ENCODE measurements at places on chromosomes 7 and 10.

DNA sequence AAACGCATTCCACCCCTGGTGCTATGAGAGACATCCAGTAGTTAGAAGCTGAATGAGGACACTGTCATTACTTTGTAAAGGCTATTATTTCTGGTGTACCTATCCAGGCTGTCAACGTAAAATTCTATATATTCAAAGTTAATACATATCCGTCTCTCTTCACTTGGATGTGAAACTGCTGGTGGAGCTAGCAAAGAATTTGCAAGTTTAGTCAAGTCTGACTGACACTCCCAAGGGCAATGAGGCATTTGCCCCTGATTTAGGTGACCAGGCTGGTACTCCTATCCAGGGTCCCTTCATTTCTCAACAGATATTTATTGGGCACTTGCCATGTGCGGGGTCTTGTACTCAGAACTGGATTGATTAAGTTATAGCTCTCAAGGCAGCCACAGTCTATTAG, 260.1 kb upstream of the CDC14C start:
- no peak for DNase-seq

GRCh38 chr7:155831807-155832524, 19.7 kb upstream of the SHH start:
- DNase-seq, result no peak

DNA sequence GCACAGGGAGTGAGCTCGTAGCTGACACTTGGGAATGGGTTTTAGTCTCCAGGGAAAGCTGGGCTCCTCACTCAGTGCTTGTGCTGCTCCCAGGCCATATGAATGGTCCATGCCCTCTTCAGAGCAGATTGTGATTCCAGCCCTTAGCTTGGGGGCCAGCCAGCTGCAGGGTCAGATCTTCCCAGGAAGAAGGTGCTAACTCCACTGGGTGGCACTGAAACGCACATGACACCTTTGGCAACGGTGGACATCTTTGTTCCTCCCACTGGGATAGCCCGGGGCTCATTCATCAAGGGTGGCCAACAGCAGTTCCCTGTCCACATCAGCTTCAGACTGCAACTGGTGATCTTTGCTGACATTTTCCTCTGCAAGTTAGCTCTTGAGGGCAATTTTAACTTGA, 129.2 kb downstream of the DYNC2I1 start:
- DNase-seq, result no peak

DNA sequence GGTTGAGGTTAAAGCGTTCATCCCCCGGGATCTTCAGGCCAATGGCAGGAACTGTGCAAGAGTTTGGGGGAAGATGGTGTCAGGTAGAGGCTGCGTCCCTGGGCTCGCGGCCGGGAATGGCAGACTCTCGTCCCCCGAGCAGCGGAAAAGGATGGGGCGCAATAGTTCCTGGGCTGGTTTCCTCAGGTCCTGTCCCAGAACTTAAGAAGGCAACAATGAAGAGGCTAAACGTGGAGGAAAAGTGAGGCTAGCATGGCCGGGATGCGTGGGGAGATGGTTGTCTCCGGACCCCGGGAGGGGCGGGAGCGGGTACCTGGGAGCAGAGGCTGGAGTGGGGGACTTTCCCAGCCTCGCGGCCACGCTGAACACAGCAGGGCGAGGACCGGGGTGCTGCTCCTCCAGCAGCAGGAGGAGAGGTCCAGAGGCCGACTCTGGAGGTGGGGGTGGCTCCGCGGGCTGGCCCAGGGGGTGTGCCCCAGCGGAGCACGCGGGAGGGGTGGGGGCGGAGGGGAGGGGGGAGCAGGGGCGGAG, 882 bp downstream of the IRF5 start:
- DNase-seq, result no peak

DNA sequence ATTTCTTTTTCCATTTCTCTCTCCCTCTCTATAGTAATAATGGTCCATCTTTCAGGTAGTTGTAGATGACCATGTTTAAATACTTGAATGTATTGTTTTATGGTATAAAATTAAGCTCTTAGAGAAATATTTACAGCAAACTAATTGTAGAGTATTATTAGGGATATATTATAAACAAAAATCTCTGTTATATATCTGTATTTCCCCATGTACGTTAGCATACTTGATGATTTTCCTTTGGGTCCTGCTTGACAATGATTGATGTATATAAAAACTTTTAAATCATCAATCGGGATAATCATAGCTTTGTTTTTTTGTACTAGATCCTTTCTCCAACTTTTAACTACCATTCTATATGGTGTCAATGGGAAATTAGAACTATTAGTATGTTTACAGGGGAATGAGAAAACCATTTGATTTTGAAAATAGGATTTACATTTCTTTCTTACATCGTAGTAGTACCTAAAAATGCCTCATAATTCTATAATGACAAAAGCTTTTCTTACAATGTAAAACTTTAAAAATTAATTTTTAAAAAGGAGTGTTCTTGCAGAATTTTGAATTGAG, 117.5 kb upstream of the CDK13 start:
- no peak for DNase-seq

DNA sequence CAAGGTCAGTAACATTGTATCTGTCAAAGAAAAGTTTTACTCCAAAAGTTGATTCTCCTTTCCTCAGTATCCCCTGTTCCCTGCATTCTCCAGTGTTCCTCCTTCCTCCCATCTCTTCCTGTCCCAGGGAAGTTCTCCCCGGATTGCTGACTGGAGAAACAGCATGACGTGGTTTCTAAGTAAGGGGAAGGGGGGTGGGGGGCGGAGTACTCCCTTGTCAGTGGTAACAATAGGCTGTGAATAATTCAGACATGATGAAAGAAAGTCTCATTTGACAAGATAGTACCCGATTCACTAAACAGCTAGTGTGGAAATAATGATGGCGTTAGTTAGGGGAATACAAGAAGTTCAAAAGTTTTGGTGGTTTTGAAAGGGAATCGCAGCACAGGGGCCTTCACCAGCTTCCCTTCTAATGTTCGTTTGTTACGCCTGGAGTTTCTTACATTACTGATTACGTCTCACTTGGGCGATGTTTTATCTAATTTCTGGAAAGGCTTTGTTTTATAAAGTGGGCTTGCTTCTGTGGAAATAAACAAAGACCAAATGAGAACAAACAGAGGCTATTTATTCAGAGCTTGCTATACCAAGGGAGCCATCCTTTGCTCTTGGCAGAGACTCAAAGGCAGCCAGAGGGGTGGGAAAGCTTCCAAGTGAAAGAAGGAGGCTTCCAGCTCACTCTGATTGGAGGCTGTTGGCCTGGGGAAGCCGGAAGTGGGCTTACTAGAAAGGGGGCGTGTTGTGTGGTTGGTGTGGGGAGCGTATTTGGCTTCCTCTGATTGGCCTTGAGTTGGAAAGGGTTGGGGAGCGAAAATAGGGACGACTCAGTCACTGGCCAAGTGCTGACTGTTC, 453.7 kb downstream of the SDK1 start:
- no peak for DNase-seq

DNA sequence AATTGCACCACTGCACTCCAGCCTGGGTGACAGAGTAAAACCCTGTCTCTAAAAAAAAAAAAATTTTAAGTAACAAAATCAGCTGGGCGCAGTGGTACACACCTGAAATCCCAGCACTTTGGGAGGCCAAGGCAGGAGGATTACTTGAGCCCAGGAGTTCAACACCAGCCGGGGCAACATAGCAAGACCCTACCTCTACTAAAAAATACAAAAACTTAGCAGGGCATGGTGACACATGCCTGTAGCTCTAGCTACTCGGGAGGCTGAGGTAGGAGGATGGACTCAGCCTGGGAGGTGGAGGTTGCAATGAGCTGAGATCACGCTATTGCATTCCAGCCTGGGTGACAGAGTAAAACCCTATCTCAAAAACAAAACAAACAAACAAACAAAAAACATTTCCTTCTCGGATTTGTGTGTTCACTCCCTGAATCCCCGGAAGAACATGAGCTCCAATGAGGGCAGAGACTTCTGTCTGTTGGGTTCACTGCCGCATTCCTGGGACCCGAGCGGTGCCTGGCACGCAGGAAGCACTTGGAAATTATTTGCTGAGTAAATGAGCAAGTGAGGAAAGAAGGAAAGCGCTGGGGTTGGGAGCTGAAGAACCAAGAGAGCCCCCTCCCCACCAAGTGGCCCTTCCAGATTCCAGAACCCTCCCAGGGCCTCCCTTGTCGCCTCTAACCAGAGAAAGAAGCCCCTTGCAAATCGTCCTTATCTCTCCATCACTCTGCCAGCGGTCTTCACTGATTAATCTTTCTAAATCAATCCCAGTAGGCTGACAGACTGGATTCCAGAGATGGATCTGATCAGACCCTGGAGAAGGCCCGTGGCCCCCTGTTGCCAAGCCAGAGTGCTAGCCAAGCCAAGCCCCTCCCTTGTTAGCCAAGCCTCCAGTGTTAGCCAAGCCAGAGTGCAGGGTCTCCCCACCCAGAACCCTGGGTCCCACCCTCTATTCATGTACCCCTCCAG, 6.2 kb downstream of the TNRC18 start:
- DNase-seq, result no peak

- DNase-seq, result no peak
Observed at GRCh38 chr10:50512214-50512595, 111.6 kb downstream of the SGMS1 start.

- no peak for DNase-seq
Observed at GRCh38 chr7:73366990-73367389, 39.0 kb downstream of the FKBP6 start.

- DNase-seq, result no peak
Observed at GRCh38 chr7:44615793-44616192, 9.4 kb downstream of the OGDH start.

- no peak for DNase-seq
Observed at GRCh38 chr7:28180364-28181147, at the start of gene JAZF1. TSS of gene JAZF1 (minus strand) at chr7:28180795.

- peak; percentile 91 for DNase-seq
Observed at GRCh38 chr10:62732841-62733653, 71.5 kb upstream of the ADO start.

DNA sequence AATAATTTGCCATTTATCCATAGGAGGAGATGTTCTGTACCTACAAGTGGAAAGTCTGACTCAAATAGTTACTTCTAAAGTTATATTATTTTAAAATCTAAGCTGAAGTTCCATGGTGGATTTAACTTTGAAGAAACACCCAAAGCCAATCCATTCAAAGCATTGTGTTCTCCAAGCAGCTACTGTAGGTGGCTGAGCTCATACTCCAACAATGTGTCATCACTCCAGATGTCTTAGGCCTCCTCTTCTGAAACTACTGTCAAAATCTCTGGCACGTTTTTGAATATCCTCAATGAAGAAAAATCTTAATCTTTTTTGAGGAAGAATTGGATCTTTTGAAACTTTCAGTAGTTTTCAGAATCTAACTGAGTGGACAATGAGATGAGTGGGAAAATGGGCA, 169.1 kb downstream of the PTEN start:
- DNase-seq, result no peak

DNA sequence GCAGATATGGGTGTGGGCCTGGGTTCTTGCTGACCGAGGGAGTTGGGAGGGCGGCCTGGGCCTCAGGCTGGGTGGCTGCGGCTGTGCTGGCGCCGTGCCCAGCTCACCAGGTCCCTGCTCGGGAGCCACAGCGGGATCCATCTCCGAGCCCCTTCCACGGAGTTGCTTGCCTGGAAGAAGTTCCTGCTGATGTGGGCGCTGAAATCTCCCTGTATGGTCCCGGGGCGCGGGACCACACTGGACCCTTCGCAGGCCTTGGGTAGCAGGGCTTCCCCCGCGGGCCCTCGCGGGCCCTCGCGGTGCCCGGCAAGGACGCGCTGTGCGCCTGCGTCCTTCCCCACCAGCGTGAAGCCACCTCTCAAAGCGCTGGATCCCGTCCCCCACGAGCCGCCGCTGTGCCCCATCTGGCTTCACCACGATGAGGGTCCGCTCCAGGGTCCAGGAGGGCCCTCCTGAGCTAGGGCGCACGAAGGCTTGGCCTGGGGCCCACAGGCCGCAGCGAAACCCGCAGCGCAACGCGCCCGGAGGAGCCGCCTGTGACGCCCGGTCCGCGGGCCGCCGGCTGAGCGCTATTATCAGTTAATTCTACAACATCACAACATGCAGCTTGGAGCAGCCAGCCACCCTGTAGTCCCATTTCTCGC, 31.5 kb downstream of the RAB19 start:
- DNase-seq, result no peak

- DNase-seq, result no peak
Observed at GRCh38 chr7:95209788-95210187, 114.5 kb downstream of the PON1 start.

- DNase-seq, result no peak
Observed at GRCh38 chr7:151813997-151814396, 62.9 kb downstream of the PRKAG2 start.

DNA sequence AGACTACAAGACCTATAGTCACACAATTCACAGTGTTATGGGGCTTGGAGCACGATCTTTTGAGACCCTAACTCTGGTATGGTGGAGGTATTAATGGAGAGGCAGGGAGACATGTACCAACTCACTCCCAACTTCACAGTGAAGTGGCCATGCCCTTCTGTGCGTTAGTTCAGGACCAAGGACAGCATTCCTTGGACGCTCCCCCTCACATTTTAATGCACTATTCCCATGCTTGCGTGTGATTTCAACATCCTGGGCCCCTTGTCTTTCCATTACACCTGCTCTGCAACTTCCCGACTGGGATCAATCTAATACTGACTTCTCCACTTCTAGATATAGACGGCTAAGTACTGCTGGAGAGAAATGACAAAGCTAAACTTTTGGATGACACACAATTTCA, 72.7 kb downstream of the PLCE1 start:
- DNase-seq, result no peak

DNA sequence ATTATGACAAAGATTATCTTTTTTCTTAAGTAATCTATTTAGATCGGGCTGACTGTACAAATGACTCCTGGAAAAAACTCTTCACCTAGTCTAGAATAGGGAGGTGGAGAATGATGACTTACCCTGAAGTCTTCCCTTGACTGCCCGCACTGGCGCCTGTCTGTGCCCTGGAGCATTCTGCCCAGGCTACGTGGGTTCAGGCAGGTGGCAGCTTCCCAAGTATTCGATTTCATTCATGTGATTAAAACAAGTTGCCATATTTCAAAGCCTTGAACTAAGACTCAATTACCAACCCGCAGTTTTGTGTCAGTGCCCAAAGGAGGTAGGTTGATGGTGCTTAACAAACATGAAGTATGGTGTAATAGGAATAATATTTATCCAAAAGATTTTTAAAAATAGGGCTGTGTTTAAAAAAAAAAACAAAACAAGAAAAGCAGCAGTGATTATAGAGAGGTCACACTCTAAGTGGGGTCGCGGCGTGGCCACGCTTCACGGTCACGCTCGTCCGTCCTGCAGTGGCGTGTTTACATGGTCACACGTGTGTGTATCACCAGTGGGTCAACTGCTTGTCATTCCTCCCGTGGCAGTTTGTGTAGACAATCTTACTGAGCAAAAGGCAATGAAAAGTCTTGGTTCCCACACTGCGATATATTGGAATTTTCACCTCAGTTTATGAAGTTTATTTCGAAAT, 10.8 kb downstream of the INSIG1 start:
- no peak for DNase-seq

DNA sequence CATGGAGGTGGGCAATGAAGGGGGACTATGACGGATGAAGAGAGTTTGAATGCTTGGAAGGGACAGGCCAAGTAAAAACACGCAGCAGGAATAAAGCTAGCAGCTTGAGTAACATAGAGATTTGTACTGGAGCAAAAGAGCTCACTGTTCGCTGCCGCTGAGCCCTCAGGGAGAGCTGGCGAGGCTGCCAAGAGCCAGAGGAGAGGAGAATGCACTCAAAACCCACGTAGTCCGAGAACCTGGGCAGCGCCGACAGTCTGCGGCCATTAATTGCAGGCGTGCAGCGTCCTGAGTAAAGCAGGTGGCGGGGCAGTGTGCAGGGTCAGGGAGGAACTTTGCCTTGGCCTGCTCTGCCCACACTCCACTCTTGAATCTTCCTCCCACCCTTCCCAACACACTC, 68.2 kb downstream of the SLC37A3 start:
- no peak for DNase-seq
